ENCODE measurements at places on chromosomes 1 and 21. TPM values are rescaled to one million over a fixed set of nuclear protein-coding genes. Genes with fewer than 3 reads are reported as not detected.

DNA sequence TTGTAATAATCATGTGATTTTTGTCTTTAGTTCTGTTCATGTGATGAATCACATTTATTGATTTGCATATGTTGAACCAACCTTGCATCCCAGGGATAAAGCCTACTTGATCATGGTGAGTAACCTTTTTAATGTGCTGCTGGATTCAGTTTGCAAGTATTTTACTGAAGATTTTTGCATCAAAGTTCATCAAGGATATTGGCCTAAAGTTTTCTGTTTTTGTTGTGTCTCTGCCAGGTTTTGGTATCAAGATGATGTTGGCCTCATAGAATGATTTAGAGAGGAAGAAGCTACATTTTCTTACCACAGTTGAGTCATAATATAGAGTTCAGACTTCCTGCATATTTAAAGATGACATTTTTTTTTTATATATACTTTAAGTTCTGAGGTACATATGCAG, 455.9 kb downstream of the PLPP3 start:
- DNase-seq = no peak

GRCh38 chr21:36756527-36756926, 57.6 kb downstream of the SIM2 start:
- DNase-seq = no peak

- peak; percentile 38 for DNase-seq
These were observed 344.6 kb downstream of the RYR2 start for GRCh38 chr1:237386362-237387143.

- no peak for DNase-seq
These were observed 10.1 kb upstream of the C1orf159 start for GRCh38 chr1:1125945-1126344.

DNA sequence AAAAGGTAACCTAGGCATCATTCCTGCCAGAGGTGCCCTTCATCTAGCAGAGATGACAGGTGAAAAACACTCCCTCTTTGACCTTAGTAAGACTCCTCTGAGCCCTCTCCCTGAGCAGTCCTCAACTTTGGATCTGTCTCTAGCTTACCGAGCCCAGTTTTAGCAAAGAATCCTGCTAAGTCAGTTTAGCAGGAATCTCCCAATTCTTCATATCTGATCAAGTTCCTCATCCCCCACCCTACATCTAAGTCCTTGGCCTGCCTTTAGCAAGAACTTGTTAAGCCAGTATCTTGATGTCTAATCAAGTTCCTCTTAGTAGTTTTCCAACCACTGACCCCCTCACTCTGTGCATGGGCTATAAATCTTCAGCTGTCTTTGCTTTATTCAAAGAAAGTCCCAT, 235.6 kb downstream of the OMA1 start:
- no peak for DNase-seq

GRCh38 chr1:176931526-176931925, 233.0 kb downstream of the ASTN1 start:
- no peak for DNase-seq

DNA sequence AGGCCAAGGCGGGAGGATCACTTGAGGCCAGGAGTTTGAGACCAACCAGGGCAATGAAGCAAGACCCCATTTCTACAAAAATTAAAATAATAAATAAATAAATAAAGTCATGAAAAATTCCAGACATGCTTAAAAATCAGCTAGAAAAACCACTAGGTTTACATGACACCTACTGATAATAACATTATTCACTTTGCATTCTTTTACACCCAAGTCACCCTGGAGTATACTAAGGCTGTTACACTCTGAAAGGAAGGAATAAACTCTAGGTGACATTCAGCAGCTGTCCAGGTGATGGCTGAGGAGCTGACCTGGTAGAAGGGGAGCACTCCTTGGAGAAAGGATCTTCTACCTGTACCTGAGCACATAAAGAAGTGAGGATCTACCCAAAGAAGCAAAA, 179.2 kb downstream of the ZNF281 start:
- DNase-seq = no peak

GRCh38 chr1:89286549-89287180, 14.0 kb upstream of the GBP5 start:
- no peak for DNase-seq

The AIRE gene
- total RNA-seq = 0.30 TPM

Measured in skin of body (tissue), 3 donors.